ENCODE measurements at places on chromosomes 4 and X. TPM values are rescaled to one million over a fixed set of nuclear protein-coding genes. Genes with fewer than 3 reads are reported as not detected.

- DNase-seq = no peak
Observed at GRCh38 chrX:87621697-87622096, 104.1 kb downstream of the KLHL4 start.

DNA sequence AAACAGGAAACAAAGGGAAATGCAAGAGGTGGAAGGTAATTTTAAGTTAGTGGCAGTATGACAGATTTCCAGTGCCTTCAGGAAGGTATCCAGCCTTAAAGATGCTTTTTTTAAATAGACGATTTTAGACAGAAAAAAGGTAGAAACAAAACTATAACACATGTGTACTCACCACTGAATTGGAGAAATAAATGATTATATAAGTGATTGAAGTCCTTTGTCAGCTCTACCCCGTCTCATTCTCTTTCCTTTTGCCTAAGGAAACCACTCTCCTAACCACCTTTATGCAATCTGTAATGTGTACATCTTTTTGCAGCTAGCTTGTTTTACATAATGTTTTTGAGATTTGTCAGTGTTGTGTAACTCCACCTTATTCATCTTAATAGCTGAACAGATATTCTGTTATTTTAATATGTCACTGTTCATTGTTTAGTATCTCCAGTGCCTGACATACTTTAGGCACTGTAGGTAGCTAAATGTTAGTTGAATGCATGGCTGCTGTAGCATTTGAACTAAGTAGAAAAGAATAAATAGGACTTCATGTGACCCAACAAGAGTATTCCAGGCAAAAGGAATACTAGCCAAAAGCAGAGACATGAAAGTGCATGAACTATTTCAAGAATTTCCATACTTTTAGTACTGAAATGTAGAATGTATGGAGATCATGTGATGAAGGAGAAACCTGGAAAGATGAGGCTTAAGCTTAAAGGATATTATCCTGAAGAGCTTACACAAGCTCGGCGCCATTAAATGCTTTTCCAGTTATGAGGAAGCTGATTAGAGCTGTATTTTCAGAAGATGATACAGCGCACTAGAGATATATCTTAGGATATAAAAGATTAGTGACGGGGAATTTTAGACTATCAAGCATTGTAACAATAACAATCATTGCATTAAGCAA, 865 bp downstream of the FAM200B start:
- DNase-seq = no peak

GRCh38 chr4:121648516-121648915, 48.3 kb downstream of the ANXA5 start:
- DNase-seq = no peak

- DNase-seq = no peak
Observed at GRCh38 chr4:99447513-99447912, 12.4 kb upstream of the ADH7 start.

DNA sequence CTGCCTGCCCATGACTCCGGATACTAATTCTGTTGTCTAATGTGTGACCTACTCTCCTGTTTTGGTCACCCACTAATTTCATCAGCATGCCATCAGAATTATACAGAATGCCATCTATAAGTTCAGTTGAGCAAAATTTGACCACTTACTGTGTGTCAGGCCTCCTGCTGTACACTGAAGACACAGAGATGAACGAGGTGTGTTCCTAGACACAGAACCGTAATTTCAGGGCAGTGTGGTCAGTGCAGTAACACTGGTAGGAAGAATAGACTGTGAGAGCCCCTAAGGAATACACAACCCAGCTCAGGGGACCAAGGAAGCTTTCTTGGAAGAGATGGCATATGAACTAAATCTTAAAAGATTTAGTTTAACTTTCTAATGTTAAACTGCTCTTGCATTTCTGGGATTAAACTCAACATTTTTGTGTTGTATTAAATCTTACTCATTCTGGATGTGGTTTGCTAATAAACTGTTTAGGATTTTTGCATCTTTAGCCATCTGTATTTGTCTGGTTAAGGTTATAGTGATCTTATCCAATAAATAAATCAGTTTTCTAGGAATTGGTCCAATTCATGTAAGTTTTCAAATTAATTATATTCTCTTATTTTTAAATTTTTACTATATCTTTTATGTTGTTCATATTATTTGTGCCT, 34.3 kb downstream of the KANTR start:
- no peak for DNase-seq

DNA sequence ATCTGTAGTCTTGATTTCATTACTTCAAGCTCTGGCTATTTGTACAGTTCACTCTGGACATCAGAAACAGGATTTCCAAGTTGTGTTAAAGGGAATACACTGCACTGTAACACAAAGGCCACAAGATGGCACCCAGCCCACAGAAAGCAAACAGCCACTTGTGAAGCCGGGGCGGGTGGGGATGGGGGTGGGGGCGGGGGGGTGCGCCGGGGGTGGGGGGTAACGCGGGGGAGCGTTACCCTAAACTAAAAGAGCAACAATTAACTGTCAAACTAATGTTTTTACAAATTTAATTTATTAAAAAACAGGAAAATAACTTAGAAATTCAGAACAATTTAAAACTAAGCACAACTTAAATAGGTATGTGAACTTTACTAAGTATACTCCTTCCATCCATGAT, 27.3 kb downstream of the PRDX4 start:
- DNase-seq = peak; percentile 1

NRK gene
- not detected for total RNA-seq

MAGEA2 gene
- 87.1 TPM for total RNA-seq
